ENCODE measurements at places on chromosomes 16 and 17.

- DNase-seq, result no peak
Observed at GRCh38 chr16:19419698-19420075, 2.0 kb downstream of the TMC5 start.

DNA sequence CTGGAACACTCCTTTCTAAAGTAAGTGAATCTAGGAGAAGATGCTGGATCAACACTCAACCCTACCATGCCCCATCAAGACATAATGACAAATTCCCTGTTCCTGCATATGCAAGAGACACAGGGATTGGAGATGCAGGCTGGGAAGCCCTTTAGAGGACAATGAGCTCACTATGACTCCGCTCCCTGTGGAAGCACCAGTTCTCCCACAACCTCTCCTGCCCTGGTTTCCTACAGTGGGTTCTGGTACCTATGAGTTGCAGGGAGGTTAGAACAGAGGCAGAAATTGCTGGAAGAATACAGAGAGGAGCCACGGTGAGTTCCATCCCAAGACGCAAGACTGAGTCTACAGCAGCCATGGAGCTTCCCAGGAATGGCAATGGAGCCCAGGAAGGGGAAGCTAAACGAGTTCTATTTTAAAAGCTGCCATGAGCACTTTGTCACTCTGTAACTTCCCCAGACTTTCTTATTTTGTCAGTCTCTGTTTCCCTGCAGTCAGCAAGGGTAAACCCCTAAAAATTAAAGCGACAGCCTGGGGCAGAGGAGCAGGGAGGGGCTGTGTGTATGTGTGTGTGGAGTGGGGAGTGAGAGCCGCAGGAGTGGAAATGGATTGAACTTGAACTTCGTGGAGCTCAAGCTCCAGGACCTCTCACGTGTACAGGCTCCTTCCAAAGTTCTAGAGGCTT, 42.3 kb upstream of the PIK3R6 start:
- no peak for DNase-seq

DNA sequence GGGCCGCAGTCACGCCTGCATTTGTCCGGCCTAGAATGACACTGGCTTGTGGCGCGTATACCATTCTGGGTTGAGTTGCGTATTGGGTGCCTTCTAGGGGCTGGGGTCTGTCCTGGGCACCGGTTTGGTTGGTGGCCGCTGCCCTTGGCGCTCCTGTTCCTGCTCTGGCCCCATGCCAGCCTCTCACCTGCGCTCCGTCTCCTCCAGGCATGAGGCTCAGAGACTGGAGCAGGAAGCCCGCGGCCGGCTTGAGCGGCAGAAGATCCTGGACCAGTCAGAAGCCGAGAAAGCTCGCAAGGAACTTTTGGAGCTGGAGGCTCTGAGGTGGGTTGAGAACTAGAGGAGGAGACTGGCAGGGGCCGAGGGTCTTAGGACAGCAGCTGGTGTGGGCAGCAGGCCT, 17.4 kb downstream of the CDIPT start:
- no peak for DNase-seq

DNA sequence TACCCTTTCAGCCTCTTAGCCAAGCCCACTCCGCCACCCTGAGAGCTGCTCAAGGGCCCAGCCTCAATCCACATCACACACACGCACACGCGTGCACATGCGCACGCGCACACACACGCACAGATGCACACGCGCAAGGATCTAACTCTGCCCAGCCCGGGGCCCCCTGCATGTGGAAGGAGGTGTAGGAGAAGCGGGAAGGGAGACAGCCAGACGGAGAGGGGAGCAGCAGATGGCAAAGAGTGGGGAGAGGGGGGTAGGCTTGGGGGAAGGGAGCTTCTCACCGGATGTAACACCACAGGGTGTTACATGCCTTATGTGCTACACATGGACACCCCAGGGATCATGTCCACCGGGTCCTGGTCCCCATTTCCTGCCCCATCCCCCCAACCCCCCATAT, 15.3 kb downstream of the DLG4 start:
- no peak for DNase-seq

DNA sequence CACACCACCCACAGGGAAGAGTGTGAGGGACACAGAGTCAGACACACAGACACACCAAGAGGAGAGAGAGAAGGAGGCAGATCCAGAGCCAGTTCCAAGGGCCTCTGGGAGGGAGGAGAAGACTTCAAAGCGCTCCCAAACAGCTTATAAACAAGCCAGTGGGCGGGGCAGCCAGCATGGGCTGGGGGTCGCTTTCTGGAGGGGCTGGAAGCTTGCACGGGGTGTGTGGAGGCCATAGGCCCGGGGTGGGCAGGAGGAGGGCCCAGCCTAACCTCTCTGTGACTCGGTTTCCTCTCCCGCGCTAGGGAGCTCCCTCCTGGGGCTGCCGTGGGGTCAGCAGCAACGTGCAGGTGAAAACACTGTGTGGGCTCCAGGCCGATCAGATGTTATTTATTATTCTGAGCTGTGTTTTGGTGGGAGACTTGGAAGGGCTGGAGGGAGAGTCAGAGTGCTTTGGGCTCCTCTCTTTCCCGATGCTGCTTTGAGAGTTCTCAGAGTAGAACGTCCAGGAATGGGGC, 2.5 kb upstream of the WFIKKN2 start:
- DNase-seq, result no peak
